Mammary epithelial cell (primary cell): ENCODE measurements at places on chromosomes 7 and 10. TPM values are rescaled to one million over a fixed set of nuclear protein-coding genes. Genes with fewer than 3 reads are reported as not detected.

DNA sequence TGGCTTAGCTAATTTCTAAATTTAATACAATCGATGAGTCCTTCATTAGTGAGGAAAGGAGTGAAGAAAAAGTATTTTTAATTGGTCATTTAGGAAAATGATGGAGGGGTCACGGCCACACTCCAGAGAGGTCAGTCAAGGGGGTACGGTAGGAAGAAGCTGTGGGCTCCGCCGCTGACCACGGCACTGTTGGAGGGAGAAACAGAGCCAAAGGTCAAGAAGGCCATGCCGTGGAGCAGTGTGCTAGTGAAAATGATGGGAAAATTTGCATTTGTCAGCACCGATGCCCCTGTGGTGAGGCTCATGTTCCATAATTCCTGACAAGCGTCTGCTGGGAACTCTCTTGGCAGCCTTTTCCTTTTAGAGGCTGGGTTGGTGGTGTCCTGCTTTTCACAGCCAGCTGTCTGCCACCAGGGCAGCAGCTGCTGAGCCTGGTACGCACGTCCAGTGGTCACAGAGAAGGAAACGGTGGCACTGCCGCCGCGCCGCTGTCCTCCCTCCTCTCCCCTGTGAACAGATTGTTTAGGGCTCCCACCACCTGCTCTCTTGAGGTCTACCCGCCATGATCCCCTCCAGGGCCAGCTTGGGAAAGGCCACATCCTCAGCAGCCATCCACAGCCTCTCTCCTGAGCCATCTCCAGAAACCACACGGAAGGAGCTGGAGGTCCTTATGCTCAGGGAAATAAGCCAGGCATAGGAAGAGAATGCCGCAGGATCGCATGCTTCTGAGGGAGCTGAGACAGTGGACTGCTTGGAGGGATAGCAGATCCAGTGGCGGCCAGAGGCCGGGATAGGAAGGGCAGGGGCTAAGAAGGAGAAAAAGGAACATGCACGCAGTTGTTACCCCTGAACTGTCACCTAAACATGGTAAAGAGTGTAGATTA, 263.7 kb upstream of the PPP2R2D start:
- DNase-seq: no peak

- no peak for DNase-seq
These were observed 67.8 kb upstream of the TNRC18 start for GRCh38 chr7:5491251-5492019.

Gene KEL
- 0.14 TPM for polyA plus RNA-seq

DNA sequence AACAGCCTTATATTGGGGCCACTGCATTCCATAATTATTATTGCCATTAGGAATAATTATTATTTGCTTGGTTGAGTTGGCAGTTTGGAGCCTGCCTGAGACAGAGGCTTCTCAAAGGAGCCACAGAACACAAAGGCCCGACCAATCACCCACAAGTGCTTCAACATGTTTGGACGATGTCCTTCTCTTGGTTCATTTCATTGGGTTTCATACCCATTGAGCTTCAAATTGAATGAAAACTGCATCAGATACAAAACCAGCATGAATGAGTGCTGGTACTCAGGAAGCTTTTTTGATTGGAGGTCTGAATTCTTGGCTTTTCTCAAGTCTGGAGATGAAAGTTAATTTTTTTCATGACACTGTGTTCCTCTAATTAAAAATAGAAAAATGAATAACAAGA, 168.3 kb downstream of the CREB5 start:
- DNase-seq: peak; percentile 54

- peak; percentile 91 for DNase-seq
These were observed 101.0 kb upstream of the SVIL start for GRCh38 chr10:29735628-29736365.

DNA sequence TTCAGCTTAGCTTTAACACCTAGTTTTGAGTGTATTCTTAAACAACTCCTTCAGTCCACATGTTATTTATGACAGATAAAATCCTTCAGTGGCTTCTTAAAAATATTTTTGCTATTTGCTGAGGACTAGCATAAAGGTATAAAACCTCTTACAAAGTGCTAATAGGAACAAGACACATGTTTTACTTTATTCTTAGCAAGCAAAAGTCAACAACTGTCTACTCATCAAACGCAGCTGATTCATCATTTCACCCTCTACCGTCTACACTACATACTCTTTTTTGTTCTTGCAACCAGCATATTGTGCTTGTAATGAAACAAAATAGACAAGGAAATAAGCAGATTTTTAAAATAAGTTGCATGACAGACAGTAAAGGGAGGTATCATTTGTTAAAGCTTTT, 319.7 kb downstream of the SNX13 start:
- no peak for DNase-seq

DNA sequence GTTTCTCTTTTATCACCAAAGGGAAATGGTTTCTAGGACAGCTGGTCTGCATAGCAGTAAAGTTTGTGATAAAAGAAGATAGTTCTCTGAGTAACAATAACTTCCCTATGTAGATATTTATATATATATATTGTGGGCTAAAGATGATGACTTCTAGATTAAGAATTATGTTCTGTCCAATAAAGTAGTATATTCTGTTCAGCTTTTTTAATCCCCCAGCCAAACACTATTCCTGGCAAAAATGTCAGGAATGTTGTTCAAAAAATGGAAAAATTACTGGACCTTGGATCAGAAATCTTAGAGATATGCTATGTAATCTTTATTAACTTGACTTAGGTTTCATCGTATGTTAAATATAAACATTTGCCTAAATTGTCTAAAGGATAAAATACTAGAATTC, 136.3 kb upstream of the GNAI1 start:
- DNase-seq: no peak

DNA sequence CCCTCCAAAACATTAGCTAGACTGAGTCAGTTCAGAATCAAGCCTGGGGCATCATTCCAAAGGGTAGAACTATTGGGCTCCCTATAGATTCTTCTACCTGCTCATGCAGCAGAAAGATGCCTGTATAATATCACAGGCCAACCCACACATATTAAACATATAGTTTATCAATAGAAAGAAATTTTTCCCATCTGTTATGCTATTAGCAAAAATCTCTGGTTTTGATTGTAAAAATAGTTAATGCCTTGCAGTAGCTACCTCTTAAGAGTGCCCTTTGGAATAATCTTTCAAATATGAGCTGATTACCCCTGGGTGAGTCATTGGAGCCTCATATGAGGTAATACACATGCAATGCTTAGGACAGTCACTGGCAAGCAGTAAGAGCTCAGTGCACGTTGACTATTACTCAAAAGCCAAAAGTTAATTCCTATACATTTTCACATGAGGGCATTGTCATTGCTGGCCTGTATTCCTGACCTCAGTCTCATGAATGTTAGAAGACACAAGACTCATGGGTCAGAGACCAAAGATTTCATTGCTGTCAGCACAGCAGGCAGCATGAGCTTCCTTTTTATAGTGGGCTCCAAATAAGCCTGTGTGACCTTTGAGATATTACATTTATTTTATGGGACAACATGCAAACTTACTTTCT, 180.0 kb downstream of the FGFR2 start:
- peak; percentile 80 for DNase-seq

Gene GHRHR
- polyA plus RNA-seq: not detected

Gene PIK3CG
- not detected for polyA plus RNA-seq

Gene FRAT2
- polyA plus RNA-seq: 4.0 TPM

DNA sequence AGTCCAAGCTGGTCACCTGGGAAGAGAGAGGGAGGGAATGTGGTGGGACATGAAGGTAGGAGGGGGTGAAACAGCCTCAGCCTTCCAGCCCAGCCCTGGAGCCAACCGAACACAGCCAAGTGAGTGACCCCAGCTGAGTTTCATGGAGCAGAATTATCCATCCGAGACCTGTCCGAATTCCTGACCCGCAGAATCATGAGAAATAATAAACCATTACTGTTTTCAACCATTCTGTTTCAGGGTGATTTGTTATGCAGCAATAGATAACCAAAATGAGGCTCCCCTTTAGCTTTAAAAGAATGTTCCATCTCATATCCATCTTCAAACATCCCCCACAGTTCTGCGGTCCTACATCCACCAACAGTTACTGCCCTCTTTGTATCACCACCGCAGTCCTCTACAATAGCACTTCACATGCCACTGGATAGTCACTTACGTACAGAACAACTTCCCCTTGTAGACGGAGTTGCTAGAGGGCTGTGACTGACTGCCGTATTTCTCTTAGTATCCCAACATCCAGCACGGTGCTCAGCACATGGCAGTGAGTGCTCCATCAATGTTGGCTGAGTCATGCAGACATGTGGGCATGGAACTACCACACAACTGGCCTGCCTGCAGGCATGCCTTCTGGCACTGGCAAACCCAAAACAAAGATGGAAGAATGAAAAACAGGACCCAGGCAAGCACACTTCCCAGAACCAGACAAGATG, 18.5 kb downstream of the KIAA1549 start:
- DNase-seq: no peak

DNA sequence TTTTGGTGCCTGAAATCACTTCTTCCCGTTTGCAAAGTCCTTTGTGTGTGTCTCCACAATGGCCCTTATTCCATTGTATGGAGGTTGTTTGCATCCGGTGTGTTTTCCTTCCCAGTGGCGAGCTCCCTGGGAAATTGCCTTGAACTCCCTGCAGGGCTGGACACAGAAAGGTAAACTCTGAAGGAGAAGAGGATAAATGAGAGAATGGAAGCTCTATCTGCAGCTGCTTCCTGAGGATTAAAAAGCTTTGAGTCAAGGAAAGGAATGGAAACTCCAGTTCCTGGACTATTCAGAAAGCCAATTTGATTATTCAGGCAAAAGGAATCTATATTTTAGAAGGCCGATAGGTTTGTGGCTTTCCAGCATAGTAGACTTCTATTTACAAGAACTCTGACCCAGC, 4.4 kb upstream of the GRK5 start:
- peak; percentile 68 for DNase-seq

DNA sequence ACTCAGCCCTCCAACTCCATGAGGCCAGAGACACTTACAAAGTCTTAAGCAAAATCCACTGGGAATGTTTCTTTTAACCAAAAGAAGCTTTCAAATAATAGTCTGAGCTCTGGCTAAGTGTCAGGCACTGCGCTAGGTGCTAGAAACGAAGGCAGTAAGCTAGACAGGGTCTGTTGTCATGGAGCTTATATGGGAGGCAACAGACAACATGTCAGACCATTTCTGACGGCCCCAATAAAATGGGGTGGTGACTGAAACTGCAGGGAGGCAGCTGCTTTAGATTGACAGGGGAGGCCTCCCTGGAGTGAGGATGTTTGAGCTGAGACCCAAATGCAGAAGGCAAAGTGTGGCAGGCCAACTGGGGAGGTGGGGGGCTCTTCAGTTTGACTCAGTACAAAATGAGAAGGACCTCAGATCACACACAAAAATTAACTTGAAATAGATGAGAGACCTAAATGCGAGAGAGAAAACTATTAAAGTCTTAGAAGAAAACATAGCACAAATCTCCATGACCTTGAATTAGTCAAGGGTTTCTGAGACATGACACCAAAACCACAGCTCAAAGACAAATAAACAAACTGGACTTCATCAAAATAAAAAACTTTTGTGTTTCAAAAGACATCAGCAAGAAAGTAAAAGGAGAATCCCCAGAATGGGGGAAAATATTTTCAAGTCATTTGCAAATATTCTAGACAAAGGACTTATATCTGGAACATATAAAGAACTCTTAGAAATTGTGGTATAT, 40.6 kb downstream of the SH3PXD2A start:
- DNase-seq: no peak

- peak; percentile 27 for DNase-seq
These were observed 98.8 kb downstream of the SEMA3E start for GRCh38 chr7:83550100-83550499.

GRCh38 chr7:84746353-84746752, 440.5 kb downstream of the SEMA3D start:
- DNase-seq: no peak

DNA sequence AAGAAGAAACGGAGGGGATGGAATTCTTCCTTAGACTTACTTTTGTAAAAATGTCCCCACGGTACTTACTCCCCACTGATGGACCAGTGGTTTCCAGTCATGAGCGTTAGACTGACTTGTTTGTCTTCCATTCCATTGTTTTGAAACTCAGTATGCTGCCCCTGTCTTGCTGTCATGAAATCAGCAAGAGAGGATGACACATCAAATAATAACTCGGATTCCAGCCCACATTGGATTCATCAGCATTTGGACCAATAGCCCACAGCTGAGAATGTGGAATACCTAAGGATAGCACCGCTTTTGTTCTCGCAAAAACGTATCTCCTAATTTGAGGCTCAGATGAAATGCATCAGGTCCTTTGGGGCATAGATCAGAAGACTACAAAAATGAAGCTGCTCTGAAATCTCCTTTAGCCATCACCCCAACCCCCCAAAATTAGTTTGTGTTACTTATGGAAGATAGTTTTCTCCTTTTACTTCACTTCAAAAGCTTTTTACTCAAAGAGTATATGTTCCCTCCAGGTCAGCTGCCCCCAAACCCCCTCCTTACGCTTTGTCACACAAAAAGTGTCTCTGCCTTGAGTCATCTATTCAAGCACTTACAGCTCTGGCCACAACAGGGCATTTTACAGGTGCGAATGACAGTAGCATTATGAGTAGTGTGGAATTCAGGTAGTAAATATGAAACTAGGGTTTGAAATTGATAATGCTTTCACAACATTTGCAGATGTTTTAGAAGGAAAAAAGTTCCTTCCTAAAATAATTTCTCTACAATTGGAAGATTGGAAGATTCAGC, 158.7 kb upstream of the LANCL2 start:
- no peak for DNase-seq

- DNase-seq: no peak
These were observed 65.0 kb downstream of the VSTM4 start for GRCh38 chr10:49050366-49050765.

Gene PNLIPRP3
- polyA plus RNA-seq: 39.7 TPM

- DNase-seq: no peak
These were observed 51.7 kb downstream of the DIP2C start for GRCh38 chr10:637771-638195.

Gene ASB10
- not detected for polyA plus RNA-seq

DNA sequence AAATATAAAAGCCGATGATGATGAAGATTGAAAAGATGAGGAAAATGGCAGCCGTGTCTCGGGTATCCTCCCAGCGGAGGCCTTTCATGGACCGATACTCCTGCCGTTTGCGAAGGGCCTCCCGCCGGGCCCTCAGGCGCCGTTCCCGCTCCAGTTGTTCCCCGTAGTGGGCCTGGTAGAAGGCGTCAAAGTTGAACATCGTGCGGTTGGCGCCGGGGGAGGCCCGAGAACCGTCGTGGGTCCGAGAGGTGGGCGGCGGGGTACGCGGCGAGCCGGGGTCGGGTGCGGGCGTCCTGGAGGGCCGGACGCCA, 553 bp downstream of the DNAJC30 start:
- DNase-seq: peak; percentile 8

GRCh38 chr7:98629001-98629431, 11.9 kb downstream of the NPTX2 start:
- DNase-seq: no peak

Gene PTER
- polyA plus RNA-seq: 7.1 TPM

DNA sequence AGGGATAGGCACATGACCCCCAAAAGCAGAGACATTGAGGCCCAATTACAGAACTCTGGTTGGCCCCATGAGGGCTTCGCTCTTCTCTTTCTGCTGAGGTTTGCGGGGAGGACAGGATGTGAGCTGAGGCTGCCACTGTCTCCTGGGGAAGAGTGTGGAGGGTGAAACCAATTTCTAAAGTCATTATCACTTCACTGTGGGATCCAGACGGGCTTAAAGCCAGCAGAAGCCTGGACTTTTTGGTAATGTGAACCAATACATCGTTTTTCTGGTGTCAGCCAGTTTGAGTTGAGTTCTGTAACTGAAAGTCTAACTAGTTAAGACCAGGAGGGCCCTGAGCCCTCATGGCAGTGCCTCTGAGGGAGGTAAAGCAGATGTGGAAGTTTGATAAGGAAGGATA, 163.0 kb downstream of the MYOF start:
- DNase-seq: no peak

- DNase-seq: no peak
These were observed 74.3 kb downstream of the ANKRD7 start for GRCh38 chr7:118298771-118299170.

GRCh38 chr7:149547126-149547525, 49.5 kb upstream of the ZNF746 start:
- no peak for DNase-seq
